IMR-90 (cell line): ENCODE measurements at places on chromosomes 7 and 10.
A peak's percentile ranks its signal among the peaks of the same experiment; 100 is the strongest.

- no peak for DNase-seq
Measured at GRCh38 chr10:8534096-8534495, 479.6 kb downstream of the GATA3 start.

GRCh38 chr10:49162761-49163310 is 25.4 kb downstream of the TMEM273 start:
- no peak for DNase-seq

DNA sequence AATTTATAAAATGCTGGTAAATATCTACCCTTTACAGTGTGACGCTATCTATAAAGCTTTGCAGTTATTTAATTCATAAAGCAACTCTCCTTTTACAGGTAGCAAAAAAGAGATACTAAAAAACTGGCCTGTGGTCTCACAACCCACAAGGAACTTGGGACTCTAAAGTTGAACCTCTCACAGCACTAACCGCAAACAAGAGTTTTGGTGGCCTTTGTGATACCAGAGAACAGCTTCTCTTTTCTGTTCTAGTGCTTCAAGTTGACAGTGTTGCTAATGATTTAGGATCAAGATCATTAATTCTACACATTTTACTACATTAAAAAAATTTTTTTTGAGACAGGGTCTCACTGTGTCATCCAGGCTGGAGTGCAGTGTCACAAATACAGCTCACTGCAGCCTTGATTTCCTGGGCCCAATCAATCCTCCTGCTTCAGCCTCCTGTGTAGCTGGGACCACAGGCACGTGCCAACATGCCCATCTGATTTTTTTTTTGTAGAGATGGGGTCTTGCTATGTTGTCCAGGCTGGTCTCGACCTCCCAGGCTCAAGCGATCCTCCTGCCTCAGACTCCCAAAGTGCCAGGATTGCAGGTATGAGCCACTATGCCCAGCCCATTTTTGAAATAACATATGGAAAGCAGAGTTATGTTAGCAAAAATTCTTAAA is 56.0 kb upstream of the ST8SIA6 start:
- no peak for DNase-seq

DNA sequence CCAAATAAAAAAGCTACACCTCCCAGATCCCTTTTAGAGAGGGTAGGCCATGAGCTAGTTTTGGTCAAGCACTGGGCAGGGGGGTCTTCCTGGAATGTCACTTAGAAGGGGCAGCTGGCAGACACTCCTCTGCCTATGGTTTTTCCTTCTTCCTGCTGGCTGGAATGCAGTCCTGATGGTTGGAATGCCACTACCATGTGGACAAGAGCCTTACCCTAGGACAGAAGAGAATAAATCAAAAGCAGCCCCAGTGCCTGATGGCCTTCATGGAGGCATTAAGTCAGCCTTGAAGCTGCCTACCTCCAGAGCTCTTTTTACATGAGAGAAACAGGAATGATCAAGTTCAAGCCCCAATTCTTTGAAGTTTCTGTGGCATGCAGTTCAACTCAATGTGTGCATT is 43.5 kb upstream of the SORBS1 start:
- DNase-seq = no peak

GRCh38 chr10:113045147-113046055 is 95.4 kb downstream of the TCF7L2 start:
- DNase-seq = peak; percentile 93

- DNase-seq = no peak
Measured at GRCh38 chr7:1677206-1678080, 7.4 kb downstream of the ELFN1 start.

- DNase-seq = no peak
Measured at GRCh38 chr10:34153663-34154382, 661.3 kb downstream of the PARD3 start.

- DNase-seq = peak; percentile 62
Measured at GRCh38 chr10:24814568-24815313, 91.1 kb upstream of the ARHGAP21 start.

- DNase-seq = peak; percentile 31
Measured at GRCh38 chr7:42156291-42156865, 80.6 kb downstream of the GLI3 start.

DNA sequence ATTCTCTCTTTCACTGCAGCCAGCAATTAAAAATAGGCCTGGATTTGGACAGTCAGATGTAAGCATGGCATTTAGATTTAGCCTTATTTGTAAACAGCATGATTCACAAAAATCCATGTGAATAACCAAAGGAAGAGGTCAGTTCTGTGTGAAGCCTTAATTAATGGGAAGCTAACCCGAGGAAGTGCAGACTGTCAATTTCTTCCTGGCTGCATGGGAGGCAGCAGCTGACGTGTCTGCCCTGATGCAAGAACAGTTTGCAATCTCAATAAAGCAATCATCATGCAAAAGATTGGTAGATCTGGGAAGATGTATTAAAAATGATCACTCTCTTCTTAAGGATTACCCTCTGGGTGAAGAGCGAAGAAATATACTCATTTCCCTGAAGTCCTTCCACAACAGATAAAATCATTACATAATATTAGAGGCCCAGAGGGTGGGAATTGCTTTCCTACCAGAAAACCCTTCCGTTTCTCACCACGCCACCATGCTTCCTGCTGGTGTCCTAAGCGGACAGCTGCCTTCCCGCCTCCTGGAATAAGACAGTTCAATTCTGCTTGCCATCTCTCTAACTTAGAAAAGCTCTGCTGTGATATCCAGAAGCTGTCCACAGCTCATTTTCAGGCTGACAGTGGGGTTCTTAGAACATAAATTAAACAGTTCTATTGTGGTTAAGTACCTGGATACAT is 526.7 kb upstream of the NRP1 start:
- no peak for DNase-seq

DNA sequence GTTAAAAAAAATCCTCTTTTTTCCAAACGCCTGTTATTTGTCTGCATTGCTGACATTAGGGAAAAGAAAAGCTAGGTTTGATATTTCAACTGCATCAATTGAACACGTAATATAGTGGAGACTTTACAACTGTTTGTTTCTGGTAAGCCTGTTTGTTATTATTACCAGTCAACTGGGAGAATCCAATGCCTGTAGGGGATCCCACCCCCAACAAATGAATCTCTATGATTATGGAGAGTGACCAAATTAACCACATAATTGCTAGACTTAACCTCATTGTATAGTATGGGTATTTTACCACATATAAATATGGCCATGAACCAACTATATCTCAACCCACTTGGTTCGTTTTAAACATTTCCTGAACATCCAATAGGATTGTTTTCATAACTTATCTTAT is 216.1 kb downstream of the TWIST1 start:
- no peak for DNase-seq
